WTC11 (cell line): ENCODE measurements at places on chromosomes 1 and 21.

DNA sequence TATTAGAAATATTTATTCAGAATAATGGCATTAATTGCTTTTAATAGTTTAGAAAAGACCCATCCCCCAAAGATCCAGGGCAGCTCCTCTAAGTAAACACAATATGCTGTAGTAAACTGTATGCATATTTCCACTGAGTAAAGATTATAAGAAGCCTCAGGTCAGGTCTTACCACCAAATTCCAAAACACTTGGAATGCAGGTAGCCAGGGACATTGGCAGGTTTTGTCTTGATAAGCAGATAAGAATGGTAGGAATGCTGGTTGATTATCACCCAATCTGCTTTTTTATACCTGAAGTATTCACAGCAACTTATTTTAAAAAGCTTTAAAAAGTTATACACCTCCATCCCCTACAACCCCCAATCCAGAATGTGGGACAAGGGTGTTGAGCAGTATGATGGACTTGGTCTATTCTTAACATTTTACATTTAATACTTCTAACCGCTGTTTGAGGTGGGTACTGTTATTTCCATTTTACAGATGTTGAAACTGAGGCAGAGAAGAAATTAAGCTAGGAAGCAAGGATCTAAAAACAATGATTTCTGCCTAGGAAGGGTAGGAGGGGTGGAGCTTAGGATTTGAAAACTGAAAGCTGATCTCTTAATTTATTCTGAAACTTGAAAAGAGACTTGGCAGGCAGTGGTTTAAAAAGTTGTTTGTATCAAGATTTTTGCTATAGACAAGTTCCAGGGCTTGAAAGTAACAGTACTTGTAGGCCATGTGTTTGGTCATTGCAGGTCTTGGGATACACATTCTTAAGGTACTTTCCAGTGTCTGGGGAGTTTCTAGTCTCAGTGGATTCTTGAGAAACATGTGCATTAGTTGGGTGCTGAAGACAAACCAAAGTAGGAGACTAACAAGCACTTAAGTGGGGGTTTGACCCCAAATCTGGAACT lies 15.6 kb upstream of the THEM4 start:
- no peak for DNase-seq

DNA sequence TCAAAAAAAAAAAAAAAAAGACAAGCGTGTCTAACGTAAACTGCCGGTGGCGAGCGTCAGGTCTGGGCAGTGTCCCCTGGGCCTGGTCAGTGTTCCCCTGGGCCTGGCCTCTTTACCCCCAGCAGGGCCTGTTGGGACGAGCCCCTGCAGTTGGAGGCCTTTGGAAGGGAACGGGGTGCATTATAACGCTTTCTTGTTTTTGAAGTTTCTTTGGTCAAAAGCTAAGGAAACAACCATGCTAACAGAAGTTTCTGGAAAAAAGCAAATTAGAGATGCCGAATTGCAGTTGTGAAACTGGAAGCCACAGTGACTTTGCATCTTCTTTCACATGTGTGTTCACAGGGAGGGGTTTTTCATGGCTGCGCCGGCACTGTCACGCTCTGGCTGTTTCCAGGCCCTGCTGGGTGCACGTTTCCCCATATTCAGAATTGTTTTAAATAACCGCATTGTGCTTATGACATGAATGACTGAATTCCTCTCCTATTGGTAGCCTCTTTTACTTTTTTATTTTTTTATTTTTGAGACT lies 16.0 kb downstream of the RRP1 start:
- no peak for DNase-seq

- no peak for DNase-seq
Observed at GRCh38 chr21:18617291-18617690, 213.7 kb upstream of the TMPRSS15 start.

- no peak for DNase-seq
Observed at GRCh38 chr1:91806769-91807700, 78.9 kb downstream of the TGFBR3 start.

DNA sequence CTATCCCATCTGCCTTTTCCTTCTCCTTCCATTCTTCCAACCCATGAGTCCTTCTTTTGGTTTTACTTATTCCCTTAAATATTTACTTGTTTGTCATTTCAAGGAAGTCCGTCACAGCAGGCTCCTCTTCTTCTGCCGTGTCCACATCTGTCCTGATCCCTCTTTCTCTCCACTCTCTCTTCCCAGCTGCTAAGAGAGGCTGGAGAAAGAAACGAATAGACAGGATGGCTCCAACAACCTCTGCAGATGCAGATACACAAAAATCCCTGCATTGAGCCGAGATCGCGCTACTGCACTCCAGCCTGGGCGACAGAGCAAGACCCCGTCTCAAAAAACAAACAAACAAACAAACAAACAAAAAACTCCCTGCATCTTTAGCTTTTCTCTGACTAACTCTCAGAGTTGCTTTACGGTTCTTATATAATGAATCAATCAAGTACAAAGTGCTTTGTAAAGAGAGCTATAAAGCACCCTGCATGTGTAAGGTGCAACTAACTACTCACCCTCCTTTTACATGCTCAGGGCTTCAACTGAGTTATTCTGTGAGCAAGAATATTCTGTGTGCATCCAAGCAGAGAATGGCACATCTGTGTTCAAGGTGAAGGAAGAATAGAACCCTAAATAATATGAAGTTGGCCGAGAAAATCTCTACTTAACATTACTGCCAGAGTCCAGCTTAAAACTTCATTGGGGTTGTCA lies 3.8 kb upstream of the SAMD13 start:
- DNase-seq, result no peak

GRCh38 chr1:3248155-3249141 lies 179.4 kb downstream of the PRDM16 start:
- no peak for DNase-seq

GRCh38 chr1:18452550-18452949 lies 28.2 kb upstream of the KLHDC7A start:
- DNase-seq, result no peak

GRCh38 chr1:208535511-208535910 lies 291.3 kb upstream of the PLXNA2 start:
- no peak for DNase-seq

DNA sequence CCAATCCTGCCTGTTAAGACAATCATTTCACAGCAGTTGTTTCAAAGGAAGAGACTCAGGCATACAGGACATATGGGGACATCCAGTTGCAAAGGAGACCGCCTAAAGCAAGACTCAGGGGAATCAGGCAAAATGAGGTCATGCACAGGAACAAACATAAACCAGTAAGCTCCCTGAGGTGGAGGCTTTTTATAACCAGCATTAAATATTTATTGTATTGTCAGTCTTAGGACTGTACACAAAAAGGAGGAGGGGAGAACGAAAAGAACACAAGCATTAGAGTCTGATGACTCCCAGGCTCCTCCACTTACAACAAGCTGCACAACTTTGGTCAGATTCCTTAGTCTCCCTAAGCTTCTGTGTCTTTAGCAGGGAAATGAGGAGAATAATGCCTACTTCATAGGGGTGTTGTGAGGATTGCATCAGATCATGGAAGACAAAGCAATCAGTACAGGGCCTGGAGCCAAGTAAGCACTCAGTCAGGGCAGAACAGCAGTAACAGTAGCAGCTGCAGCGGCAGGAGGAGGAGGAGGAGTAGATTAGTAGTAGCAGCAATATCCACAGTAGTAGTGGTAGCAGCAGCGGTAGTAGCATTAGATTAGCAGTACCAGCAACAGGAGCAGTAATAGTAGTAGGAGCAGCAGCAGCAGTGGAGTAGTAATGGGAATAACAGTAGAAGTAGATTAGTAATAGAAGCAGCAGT lies 54.2 kb upstream of the SPATA6 start:
- DNase-seq, result no peak

GRCh38 chr1:58979677-58980076 lies 195.8 kb upstream of the JUN start:
- DNase-seq, result no peak

- DNase-seq, result no peak
Observed at GRCh38 chr1:63906047-63906704, 132.4 kb downstream of the ROR1 start.

GRCh38 chr21:42939582-42940413 lies 14.4 kb upstream of the ERVH48-1 start:
- peak; percentile 4 for DNase-seq

DNA sequence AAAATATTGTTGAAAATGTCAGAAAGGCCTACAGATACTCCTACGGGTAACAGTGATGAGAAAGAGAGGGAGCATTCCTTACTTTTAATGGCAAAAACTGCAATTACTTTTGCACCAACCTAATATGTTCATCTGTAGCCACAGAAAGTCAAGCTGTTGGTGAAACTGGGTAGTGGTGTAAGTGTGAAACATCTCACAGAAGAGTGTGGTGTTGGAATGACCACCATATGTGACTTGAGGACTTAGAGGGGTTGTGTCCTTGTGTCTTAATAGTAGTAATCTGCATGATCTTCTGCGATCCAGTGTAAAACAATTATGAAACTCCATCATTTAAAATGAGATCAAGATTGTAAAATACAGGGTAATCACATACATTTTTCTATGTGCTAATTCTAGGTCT lies 320.7 kb downstream of the ADGRL2 start:
- no peak for DNase-seq

- DNase-seq, result no peak
Observed at GRCh38 chr1:233045588-233045987, 95.2 kb downstream of the NTPCR start.

- no peak for DNase-seq
Observed at GRCh38 chr1:168806952-168807351, 77.9 kb upstream of the DPT start.

GRCh38 chr21:33968080-33968994 lies 52.7 kb upstream of the ATP5PO start:
- DNase-seq, result no peak

DNA sequence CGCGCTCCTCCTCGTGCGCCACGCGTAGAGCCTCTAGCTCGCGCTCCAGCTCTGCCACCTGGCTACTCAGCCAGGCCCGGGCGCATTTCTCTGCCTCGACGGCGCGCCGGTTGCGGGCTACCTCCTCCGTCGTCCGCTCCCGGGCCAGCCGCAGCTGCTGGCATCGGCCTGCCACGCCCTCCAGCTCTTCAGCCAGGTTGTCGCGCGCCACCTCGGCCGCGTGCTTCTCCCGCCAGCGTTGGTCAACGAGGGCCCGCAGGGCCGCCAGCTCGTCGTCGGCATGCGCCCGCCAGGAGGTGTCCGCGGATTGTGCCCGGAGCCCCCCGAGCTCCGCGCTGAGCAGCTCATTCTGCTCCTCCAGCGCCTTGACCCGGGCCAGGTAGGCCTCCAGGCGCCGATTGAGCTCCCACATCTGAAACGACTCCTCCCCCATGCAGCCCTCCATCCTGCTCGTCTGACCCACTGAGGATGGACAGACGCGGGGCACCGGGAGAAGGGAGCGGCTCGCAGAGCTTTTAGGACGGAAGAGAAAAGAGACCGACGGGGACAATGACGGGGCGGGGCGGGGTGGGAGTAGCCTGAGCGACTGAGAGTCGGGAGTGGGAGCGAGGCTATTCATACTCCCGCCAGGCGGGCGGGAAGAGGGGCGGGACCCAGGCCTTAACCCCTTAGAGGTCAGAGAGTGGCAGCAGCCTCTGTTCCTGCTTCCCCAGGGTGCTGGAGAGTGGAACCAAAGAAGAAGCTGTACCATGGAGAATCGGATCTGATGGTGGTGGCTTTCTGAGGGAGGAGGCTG lies at the start of gene NES:
Gene NES (minus strand): TSS at position 588 of the 796 bp plus-strand sequence. CDS start 143 bp downstream, at position 445.
- peak; percentile 87 for DNase-seq

GRCh38 chr21:21712748-21713520 lies 714.7 kb downstream of the NCAM2 start:
- DNase-seq, result no peak

DNA sequence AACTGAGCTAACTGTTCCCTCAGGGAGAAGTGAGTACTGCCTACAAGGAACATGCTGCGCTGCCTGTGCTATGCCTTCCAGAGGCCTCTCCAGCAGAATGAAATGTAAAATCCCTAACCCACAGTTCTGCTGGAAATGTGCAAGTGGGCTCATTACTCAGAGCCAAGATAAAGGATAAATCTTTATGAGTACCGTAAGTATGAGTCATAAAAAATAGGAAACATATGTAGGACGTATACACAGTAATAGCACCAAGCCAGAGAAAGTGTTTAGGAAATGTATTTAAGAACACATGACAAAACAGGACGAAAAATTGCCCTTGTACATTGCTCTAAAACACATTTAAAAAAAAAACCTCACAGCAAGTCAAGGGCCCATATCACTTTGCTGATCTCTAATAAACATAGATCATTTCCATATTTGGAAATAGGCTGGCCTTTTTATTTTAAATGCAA lies 104.6 kb downstream of the TGFBR3 start:
- no peak for DNase-seq

- no peak for DNase-seq
Observed at GRCh38 chr1:201750120-201750519, 78.8 kb upstream of the IPO9 start.

GRCh38 chr1:153922076-153922971 lies 448 bp downstream of the GATAD2B start:
- peak; percentile 73 for DNase-seq

- DNase-seq, result no peak
Observed at GRCh38 chr1:223211323-223211985, 68.4 kb upstream of the TLR5 start.

DNA sequence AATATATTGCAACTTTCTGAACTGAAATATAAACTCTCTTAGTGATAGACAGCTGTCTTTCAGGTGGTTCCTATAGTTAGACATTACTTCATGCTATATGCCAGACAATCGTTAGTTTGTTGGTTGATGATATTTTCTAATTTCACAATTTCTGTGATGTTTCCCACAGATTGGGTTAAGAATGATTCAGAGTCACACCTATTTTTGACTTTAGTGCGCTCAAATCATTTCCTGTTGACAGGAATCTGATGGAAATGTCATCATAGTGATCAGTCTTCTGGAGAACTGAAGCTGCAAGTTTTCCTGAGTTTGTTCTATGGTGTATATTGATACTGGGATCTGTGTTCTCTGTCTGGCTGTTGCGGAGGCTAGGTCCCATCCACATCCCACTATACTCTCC lies 119.7 kb downstream of the C1orf21 start:
- DNase-seq, result no peak

DNA sequence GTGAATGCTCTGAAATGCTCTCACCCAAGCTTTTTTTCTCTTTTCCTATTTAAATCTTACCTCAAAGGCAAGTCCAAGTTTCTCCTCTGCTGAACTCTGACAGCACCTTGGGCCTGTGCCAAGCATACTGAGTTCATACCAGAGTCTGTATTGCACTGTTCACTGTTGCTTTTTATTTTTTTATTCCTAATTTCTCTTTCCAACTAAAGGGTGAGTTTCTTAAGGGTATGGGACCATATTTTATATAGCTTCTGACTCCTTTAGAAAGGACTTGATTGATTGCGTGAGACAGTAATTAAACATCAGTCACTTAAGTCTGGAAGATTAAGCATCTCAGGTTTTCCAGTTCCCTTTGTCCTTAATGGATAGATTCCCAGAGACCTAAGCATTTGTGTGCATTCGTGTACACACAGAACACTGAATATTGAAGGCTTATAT lies 69.9 kb downstream of the CACHD1 start:
- DNase-seq, result no peak

GRCh38 chr1:29712284-29712651 lies 475.9 kb downstream of the PTPRU start:
- no peak for DNase-seq

GRCh38 chr1:86852289-86852688 lies 61.6 kb downstream of the SELENOF start:
- DNase-seq, result no peak

GRCh38 chr21:14602382-14602958 lies 56.4 kb upstream of the SAMSN1 start:
- no peak for DNase-seq

- no peak for DNase-seq
Observed at GRCh38 chr21:42581993-42582786, 68.5 kb downstream of the SLC37A1 start.

- DNase-seq, result no peak
Observed at GRCh38 chr1:87136607-87137341, 191.9 kb upstream of the LMO4 start.
